ENCODE measurements at places on chromosomes 11 and 22. TPM values are rescaled to one million over a fixed set of nuclear protein-coding genes. Genes with fewer than 3 reads are reported as not detected.

LGR4 gene
- total RNA-seq, result 4.3 TPM

UPK3A gene
- not detected for total RNA-seq

- DNase-seq, result no peak
Observed at GRCh38 chr11:88370782-88371181, 33.2 kb upstream of the CTSC start.

VWA5A gene
- 11.5 TPM for total RNA-seq

GRCh38 chr11:134542401-134543165 is 130.5 kb upstream of the B3GAT1 start:
- no peak for DNase-seq

DNA sequence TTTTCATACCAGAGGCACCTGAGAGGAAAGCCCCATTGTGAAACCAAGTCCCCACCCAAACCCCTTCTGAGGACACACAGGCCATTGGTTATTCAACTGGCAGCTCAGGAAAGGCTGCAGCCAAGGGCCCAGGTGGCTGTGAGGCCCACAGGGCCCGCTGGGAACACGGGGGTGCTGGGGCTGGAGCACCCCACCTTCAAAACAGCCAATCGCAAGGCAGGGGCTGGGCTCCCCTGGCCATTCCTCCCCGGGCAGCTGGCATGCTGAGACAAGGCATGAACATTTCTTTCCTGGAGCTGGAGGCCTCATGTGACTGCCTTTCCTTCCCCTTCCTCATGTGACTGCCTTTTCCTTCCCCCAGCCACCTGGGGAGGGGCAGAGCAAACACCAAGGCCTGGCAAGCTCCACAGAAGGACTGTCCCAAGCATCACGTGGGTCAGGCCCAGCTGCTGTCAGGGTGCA is 76.9 kb downstream of the PIWIL3 start:
- no peak for DNase-seq

Data from pulmonary artery endothelial cell (primary cell).